ENCODE measurements at places on chromosomes 11 and 22.

DNA sequence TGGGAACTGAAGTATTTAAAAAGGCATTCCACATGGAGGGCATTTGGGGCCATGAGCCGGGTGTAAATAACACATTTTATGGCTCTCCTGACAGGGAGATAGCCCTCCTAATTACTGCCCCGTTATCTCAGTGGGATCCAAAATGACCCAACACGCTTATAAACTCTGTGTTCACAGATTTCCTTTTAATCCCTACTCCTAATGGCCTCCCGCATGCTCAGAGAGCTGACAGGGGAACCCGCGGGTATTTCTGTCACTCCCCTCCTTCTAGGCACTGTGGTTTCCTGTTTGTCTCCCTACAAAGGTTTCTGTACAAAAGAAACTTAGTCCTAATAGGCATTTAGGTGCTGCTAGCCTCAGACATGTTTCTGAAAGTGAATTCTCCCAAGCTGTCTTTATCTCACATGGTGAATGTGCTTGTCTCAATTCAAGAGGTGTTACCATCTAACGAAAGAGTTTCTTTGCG lies 202.8 kb upstream of the SEZ6L start:
- no peak for DNase-seq

DNA sequence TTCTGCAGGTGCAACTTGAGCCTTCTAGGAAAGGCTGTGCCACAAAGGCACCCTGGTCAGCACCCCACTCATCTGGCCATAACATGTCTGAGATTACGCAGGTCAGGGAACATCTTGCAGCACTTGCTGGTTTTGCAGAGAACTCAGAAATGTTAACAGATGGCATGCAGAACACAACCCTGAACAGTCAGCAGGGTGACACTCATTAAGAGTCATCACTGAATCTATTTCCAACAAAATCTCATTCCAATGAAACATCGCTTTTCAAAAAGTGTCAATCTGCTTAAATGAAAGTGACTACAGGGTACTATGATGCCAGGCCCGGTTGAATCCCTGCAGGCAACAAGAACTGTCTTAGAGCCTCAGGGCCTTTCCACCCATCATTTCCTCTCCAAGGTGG lies 369.8 kb upstream of the CCDC90B start:
- no peak for DNase-seq

GRCh38 chr11:79308429-79308828 lies 132.4 kb downstream of the TENM4 start:
- DNase-seq: no peak

DNA sequence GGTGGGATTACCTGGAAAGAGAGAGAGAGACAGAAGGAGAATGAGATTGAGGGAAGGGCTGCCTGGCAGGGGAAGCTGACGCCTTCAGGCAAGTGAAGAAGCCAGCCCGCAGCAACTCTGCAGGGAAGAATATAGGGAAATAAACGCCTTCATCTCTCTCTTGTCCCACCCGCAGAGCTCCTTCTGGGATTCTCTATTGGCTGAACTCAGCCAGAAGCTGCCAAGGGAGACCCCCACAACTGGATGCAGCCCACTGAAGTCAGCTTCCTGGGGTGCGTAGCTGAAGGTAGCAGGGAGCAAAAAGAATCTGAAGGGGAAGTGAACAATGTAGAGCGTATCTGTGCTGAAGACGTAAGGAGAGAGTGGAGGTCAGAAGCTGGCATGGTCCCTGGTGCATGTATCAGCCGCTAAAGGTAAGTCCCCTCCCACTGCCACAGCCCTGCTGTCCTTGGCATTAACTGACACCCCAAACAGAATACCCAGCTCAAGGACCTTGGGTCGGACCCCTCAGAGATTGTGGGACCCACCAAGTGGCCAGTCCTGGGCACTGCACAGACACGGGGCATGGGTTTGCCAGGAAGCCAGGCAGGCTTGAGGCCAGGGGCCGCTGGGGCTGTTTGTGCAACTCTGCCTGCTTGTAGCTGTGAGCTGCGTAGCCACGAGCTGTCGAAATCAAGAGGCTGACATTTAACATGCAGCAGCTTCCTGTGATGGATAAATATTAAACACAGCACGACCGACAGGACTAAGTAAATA lies 469.9 kb downstream of the MN1 start:
- DNase-seq: no peak
